Activated CD4-positive, alpha-beta T cell treated with anti-CD3 and anti-CD28 coated beads for 4 hours (primary cell): ENCODE measurements at places on chromosomes 12 and 14.

GRCh38 chr14:47526591-47527244, 148.7 kb downstream of the MDGA2 start:
- no peak for DNase-seq

GRCh38 chr12:25412735-25413134, 140.3 kb downstream of the LMNTD1 start:
- DNase-seq = no peak

- peak; percentile 32 for DNase-seq
These were observed 36.2 kb downstream of the SYNE3 start for GRCh38 chr14:95480109-95480886.

DNA sequence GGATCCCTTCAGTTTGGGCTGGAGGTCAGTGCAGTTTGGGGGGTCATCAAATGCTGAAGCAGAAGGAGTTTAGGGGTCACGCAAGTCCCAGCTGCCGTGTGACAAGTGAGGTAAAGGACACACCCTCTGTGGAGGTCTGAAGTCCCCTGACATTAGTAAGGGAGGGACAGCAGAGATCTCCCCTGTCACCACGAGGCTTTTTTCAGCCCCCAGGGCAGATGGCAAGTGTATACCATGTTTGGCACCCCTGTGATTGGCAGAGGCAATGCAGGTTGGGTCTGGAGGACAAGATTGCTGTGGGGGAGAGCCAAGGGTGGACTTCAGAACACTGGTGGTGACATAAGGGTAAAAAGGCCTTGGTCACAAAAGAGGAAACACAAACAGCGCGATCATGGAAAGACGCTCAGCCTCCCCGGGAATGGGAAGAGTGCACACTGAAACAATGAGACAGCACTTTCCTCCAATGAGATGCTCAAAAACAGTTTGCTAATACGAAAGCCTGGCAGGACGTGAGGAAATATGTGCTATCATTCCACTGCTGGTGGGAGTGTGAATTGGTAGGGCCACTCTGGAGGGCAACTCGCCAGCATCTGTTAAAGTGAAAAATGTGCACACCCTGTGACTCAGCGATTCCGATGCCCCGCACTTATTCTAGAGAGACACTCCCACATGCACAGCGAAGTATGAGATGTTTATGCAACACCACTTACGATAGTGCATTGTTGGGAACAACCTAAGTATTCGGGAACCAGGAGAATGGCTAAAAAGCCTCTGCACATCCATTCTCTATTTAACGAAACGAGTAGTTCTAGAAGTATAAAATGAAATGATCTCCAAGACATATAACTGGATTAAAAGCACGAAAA, 14.4 kb upstream of the CD27 start:
- DNase-seq = peak; percentile 62

DNA sequence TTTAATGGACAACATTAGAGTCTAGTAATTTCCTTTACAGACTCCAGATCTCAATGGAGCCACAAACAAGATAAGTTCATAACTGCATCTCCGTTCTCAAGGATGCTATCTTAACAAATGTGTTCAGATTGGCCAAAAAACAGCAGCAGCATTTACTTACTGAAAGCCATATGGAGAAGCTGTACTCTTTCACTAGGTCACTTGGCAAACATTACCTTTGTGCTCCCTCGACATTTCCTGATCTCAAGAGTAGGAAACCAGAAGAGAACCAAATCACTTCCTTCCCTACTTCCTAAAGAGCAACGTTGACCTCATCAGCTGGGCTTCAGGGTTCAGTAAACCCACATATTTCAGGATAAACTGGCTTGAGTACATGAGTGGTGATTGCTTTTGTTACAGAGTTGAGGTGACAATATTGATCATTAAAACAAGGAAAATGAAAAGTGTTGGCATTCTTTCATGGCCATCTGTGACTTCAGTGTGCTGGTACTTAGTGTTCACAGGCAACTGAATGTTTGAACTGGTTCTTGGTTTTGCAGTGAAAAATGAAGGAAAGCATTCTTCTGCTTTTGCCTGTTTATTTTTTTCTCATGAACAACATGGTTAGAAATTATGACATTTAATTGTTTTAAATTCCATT, 449.6 kb downstream of the TMEM117 start:
- no peak for DNase-seq

GRCh38 chr12:57906821-57907220, 34.5 kb upstream of the ATP23 start:
- no peak for DNase-seq

- peak; percentile 64 for DNase-seq
These were observed 47.8 kb downstream of the CCDC88C start for GRCh38 chr14:91369628-91370445.

DNA sequence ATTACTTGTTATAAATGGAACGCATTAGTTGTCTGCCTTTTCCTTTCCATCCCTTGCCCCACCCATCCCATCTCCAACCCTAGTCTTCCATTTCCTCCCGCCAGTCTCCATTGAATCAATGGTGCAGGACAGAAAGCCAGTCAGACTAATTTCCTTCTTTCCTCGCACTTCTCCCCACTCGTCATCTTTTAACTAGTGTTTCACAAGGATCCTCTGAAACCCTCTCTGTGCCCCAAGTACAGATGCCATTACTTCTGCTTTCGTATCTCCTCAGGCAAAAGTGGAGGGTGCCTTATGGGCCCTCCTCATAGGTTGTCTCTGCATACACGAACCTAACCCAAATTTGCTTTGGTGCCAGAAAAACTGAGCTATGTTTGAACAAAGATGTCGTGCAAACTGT, 4.2 kb downstream of the DAZAP2 start:
- no peak for DNase-seq

GRCh38 chr12:130254461-130255276, 83.0 kb upstream of the PIWIL1 start:
- no peak for DNase-seq

DNA sequence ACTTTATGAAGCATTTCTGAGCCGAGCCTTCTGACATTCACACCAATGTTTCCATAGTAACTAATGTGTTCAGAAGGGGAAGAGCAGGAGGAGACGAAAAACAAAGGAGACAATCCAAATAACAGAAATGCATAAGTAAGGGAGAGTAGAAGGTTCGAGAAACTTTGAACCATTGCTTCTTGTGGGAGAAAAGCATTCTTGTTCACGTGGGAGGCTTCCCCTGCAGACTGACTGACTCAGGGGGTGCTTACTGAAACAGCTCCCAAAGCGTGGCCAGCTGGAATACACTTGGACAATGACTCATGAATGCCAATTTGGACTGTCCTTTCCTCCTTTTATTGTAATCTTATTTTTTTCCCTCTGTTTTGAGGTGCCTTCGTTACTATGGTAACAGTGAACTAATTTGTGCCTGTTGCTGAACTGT, 73.9 kb downstream of the NEDD1 start:
- DNase-seq = no peak

- no peak for DNase-seq
These were observed 447.4 kb downstream of the MED13L start for GRCh38 chr12:115830070-115830469.

DNA sequence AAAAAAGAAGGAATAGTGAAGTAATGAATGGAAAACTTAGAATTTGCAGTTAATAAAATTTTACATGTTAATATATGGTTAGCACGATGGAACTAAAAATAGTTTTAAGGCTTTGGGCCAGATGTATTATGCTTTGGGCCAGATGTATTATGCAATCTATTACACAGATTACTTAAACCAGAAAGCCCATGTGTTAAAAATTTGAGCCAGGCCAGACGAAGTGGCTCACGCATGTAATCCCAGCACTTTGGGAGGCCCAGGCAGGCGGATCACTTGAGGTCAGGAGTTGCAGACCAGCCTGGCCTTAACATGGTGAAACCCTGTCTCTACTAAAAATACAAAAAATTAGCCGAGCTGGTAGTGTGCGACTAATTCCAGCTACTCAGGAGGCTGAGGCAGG, 17.2 kb downstream of the IFT81 start:
- no peak for DNase-seq

DNA sequence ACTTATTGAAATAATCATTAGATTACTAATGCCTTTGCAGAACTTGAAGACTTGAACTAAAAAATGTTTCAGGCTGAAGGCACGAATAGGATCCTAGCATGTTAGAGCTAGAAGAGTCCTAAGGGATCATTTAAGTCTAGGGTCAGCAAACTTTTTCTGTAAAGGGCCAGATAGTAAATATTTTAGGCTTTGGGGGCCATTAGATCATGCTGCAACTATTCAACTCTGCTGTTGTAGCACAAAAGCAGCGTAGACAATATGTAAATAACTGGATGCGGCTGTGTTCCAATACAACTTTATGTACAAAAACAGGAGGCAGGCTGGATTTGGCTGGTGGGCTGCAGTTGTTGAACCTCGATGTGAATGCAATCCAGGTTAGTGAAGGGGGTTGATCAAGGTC, 221.7 kb downstream of the ATP23 start:
- no peak for DNase-seq

GRCh38 chr12:108309674-108310312, 29.3 kb downstream of the CMKLR1 start:
- DNase-seq = no peak

GRCh38 chr14:55553791-55554190, 26.2 kb upstream of the KTN1 start:
- no peak for DNase-seq

GRCh38 chr12:113467502-113468364, 3.9 kb downstream of the LHX5 start:
- DNase-seq = no peak
